ENCODE measurements at places on chromosomes 6 and 20.

- no peak for DNase-seq
Observed at GRCh38 chr6:34527751-34528670, 28.1 kb downstream of the SPDEF start.

DNA sequence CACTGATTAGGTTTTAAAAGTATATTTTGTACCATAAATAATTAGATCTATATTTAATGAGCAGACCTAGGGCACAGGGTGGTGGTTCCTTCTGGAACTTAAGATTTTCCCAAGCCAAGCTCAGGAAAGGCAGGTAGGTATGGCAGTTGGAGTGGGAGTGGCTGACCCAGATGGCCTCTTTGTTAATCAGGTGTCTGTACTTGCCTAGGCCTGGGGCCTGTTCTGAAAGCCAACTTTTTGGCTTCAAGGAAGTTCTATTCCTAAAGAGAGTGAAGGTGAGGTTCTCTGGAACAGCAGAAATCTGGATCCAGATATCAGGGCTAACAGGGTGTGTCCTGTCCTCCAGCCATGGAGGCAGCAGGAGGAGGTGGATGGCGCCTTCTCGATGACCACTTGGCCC is 44.9 kb downstream of the VEGFA start:
- DNase-seq, result no peak

GRCh38 chr6:10276106-10276505 is 138.8 kb downstream of the TFAP2A start:
- DNase-seq, result no peak

DNA sequence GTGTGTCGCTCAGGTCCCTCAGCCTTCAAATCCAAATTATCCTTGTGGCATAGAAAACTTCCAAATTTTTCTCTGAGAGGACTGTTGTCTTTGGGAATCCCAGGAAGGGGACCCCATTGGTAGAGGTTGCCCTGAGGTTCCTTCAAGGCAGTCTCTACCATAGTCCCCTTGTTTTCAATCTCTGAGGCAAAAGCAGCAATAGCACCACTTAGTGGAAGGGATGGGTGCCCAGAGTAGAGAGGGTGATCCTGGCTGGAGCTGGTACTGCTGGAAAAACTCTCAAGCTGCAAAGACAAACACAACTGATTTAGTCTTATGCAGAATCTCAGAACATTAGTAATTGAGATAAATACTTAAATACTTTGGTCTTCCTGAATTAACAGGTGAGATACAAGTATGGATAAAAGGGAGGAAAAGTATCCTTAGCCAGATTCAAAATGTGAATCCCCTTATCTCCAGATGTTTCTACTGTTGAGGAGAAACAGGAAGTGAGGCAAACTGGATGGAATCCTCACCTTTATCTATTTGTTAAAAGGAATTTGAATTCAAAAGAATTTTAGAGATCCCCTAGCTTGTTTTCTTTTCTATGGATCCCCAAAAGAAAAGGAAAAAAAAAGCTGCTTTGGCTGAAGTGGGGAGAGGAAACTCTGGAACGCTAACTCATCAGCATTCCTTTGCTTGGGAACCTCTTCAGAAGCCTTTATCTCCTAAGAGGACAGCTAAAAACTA is 13.4 kb downstream of the ZNF318 start:
- no peak for DNase-seq

DNA sequence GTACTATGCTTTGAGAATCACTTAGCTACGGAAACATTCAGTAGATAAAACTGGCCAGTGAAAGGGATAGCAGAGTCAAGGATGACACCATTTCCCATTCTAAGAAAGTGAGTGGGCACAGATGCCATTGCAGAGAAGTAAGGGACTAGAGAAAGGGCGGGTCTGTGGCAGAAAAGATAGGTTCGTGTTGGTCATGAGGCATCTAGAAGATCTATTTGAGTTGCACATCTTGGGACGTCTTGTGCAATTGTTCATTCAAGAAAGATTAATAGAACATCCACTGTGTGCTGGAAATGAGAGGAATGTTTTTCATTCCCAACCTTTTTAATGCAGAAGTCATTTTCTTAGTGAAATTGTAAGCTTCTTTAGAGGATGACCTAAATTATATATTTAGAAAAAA is 161.7 kb downstream of the PLCB1 start:
- DNase-seq, result no peak

DNA sequence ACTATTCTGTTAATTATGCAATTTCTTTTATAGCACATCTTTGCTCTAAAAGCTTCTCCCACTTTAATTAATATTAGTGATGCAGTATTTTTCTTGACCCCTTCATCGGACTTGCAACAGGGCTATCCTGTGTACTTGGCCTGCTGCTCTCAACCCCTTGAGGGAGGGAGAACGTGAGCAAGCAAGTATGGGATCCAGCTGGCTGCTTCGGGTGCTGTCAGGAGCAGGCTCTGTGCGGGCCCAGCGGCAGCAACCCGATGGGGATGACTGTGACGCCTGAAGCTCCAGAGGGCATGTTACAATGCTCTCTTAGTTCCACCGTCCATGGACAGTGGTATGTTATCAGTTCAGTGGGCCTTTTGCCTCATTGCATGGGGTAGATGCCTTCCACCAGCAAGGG is 519.8 kb upstream of the CITED2 start:
- no peak for DNase-seq

- no peak for DNase-seq
Observed at GRCh38 chr6:137315081-137315480, 95.9 kb upstream of the IFNGR1 start.

DNA sequence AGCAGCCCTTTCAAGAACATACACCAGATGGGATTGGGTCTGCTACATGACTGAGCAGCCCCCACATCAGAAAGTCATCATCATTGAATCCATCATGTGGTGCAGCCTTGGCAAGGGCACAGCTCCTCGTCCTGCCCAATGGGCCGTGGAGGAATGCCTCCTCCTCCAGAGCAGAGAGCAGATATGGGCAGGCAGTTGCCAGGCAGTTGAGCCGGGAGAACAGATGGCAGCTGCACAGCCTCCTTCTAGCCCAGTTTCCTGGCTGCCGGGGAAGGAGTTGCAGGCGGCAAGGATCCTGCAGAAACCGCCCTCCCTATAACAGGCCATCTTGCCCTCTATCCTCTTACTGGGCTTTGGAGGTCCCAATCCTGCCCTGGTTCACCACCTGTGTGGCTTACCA is 11.9 kb upstream of the ZFAND3 start:
- no peak for DNase-seq

- no peak for DNase-seq
Observed at GRCh38 chr6:36666826-36667591, 11.5 kb upstream of the CDKN1A start.

DNA sequence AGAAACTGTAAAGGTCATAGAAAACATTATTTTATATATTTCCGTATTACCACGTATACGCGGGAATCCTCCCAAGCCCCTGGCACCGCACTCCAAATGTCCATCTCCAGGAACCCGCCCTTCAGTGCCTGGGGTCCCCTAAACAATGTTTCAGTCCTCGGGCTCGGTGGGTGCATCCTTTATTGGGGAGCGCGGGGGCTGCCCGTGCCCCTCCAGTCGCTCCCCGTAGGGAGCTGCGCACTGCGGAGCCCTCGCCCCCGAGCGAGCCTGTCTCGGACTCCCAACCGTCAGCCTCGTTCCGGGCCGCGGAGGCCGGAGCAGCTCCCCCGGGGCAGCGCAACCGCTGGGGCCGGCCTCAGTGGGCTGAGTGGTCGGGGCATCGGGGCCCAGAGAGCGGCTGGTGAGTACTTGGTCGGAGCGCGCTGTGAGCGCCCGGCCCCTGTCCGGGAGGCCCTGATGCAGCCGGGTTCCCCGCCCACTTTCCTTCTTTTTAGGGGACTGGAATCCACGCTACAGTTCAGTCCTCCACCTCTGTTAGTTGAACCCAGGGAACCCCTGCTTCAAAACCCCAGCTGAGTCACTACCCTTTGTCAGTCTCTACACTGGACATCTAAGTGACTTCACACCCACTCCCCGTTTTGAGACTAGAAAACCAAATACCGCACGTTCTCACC is at the start of gene DNAH8:
Gene DNAH8, plus strand, starts transcription at position 296 of the 674 bp plus-strand sequence. CDS start 7,499 bp downstream, outside the sequence.
- no peak for DNase-seq

Data from stimulated activated CD4-positive, alpha-beta T cell treated with anti-CD3 and anti-CD28 coated beads, Interleukin-1b, Interleukin-23, amount 100 ng/mL, for 4 hours (primary cell).